ENCODE measurements at places on chromosomes 4 and X. TPM values are rescaled to one million over a fixed set of nuclear protein-coding genes. Genes with fewer than 3 reads are reported as not detected.

DNA sequence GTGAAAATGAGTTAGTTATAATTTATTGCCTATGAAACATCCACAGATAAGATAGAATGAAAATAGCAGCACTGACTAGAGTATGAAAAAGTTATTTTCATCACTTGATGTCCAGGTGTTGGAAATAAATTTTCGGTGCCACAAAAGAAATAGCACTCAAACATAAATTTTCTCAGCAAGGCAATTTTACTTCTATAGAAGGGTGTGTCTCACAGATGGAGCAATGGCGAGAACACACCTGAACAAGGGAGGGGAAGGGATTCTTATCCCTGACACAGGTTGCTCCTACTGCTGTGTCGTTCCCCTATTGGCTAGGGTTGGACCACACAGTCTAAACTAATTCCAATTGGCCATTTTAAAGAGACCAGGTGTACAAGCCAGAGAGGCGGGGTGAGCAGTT lies 13.3 kb upstream of the VAMP7 start:
- no peak overlapping the region for H3K27ac ChIP-seq
- no peak for DNase-seq
- H3K4me3 ChIP-seq: no peak overlapping the region

- no peak for DNase-seq
- no peaks in the 10 kb centered on the region for H3K27me3 ChIP-seq
- H3K36me3 ChIP-seq: no peaks in the 10 kb centered on the region
Measured at GRCh38 chr4:5824227-5824626, 68.7 kb downstream of the CRMP1 start.

GRCh38 chr4:87559090-87559837 lies 30.1 kb upstream of the SPARCL1 start:
- peaks cover 17% of the 10 kb centered on the region for H3K4me1 ChIP-seq
- no peaks in the 10 kb centered on the region for H3K36me3 ChIP-seq
- H3K27me3 ChIP-seq: no peaks in the 10 kb centered on the region
- peak; percentile 52 for DNase-seq
- no peak overlapping the region for H3K27ac ChIP-seq

GRCh38 chr4:84563002-84563401 lies 19.9 kb upstream of the CDS1 start:
- H3K36me3 ChIP-seq: no peaks in the 10 kb centered on the region
- DNase-seq: no peak
- H3K27me3 ChIP-seq: no peaks in the 10 kb centered on the region
- no peak overlapping the region for H3K4me3 ChIP-seq

- no peaks in the 10 kb centered on the region for H3K27me3 ChIP-seq
- no peak overlapping the region for H3K27ac ChIP-seq
- H3K36me3 ChIP-seq: no peaks in the 10 kb centered on the region
- no peaks in the 10 kb centered on the region for H3K4me1 ChIP-seq
- DNase-seq: no peak
- H3K4me3 ChIP-seq: no peak overlapping the region
Measured at GRCh38 chr4:5874811-5875449, 18.0 kb downstream of the CRMP1 start.

DNA sequence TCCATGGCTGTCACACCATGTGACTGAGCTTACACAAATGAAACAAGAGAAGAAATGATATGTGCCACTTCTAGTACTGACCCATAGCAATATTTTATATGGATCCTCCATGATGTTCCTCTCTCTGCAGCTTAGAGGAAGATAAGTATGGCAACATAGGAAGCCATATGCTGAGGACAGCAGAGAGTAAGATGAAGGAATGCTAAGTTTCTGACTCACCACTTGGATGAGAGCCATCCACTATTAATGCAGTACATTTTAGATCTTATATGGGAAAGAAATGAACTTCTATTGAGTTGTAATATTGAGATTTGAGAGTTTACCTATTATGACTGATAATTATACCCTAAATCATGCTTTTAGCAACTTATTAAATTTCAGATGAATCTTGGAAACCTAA lies 386.9 kb upstream of the MAOA start:
- H3K4me3 ChIP-seq: no peak overlapping the region
- no peak overlapping the region for H3K27ac ChIP-seq
- H3K4me1 ChIP-seq: no peaks in the 10 kb centered on the region
- DNase-seq: no peak
- H3K27me3 ChIP-seq: no peaks in the 10 kb centered on the region
- no peaks in the 10 kb centered on the region for H3K36me3 ChIP-seq

- no peaks in the 10 kb centered on the region for H3K36me3 ChIP-seq
- no peaks in the 10 kb centered on the region for H3K27me3 ChIP-seq
- no peak overlapping the region for H3K27ac ChIP-seq
- no peak for DNase-seq
- H3K4me3 ChIP-seq: no peak overlapping the region
Measured at GRCh38 chrX:48715876-48716502, 19.5 kb downstream of the SUV39H1 start.

DNA sequence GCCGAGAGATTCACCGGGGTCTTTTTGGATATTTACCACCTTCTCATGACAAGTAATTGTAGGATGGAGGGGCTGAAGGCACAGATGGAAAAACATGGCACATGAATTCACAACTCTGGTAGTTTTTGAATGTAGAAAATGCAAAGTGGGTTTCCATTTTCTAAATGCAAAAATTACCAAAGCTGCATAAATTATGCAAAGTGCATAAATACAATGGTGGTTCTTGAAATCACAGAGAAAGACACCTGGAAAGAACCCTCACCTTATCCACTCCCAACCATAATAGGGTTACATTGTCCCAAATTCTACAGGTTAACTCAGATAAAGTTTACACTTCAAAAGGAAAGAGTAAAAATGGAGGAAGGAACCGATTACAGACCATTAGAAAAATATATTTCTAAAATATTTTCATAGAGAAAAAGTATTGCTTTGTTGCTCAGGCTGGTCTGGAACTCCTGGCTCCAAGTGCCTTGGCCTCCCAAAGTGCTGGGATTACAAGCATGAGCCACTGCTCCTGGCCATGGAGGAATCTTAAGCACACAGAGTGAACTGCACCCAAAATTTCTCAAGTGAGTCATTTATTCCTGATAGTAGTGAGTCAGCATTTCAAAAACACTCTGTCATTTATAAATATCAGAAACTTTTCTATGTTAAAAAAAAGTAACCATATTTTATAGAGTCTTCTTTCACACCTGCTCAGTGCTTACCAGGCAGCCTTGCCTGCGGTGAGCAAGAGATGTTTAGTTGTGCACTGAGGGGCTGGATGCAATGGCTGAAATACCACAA lies 101.4 kb downstream of the FIP1L1 start:
- H3K27me3 ChIP-seq: no peaks in the 10 kb centered on the region
- H3K4me3 ChIP-seq: no peak overlapping the region
- DNase-seq: no peak
- H3K27ac ChIP-seq: no peak overlapping the region
- H3K4me1 ChIP-seq: no peaks in the 10 kb centered on the region
- H3K36me3 ChIP-seq: no peaks in the 10 kb centered on the region

GRCh38 chr4:150999086-150999485 lies 16.0 kb downstream of the LRBA start:
- no peak overlapping the region for H3K4me3 ChIP-seq
- no peaks in the 10 kb centered on the region for H3K36me3 ChIP-seq
- no peaks in the 10 kb centered on the region for H3K27me3 ChIP-seq
- peaks cover 32% of the 10 kb centered on the region for H3K4me1 ChIP-seq
- no peak for DNase-seq
- no peak overlapping the region for H3K27ac ChIP-seq

DNA sequence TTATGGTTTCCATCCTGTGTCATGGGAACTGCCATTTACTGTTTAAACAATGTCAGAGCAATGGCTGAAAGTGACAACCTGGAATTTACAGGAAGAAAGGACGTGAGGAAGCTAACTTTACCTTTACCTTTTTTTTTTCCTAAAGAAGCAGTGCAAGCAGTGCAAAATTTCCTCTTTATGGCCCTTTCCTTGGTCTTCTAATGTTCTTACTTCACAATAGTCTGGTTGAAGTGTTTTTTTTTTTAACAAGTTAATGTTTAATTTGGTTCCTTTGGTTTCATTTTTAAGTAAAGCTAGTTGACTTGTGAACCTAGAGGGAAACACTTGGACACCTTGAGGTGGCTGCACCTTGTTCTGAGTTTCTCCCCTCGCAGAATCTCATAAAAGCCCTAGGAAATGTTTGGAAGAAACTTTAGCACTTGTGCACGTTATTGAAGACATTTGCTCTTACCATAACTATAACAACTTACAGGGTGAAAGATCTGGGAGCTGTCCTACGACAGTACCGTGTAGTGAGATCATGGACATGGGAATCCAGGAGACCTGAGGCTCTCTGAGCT lies 1.8 kb downstream of the SGMS2 start:
- no peaks in the 10 kb centered on the region for H3K36me3 ChIP-seq
- H3K27me3 ChIP-seq: no peaks in the 10 kb centered on the region
- H3K4me3 ChIP-seq: no peak overlapping the region
- DNase-seq: no peak
- no peak overlapping the region for H3K27ac ChIP-seq
- no peaks in the 10 kb centered on the region for H3K4me1 ChIP-seq

GRCh38 chr4:24656906-24657305 lies 72.6 kb upstream of the DHX15 start:
- H3K4me1 ChIP-seq: no peaks in the 10 kb centered on the region
- H3K27ac ChIP-seq: no peak overlapping the region
- DNase-seq: no peak
- no peaks in the 10 kb centered on the region for H3K36me3 ChIP-seq

DNA sequence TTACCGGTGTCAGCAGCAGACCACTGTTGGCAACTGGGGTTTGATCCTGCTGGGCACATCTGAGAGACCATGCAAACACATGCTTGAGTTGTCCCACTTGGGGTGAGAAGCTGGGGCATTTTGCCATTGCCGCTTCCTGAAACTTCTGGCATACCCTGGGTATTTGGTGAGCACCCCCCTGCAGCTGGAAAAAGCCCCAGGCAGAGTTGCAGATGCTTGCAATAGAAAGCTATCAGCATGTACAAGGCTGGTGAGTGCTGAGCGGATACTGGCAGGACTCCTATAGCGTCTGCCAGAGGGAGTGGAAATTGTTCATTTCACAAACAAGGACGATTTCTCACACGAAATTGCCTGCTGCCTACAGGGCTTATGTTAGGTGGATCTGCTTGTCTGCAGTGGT lies 32.3 kb downstream of the SUPT20HL1 start:
- no peaks in the 10 kb centered on the region for H3K27me3 ChIP-seq
- no peak for DNase-seq
- no peaks in the 10 kb centered on the region for H3K4me1 ChIP-seq
- H3K4me3 ChIP-seq: no peak overlapping the region
- no peak overlapping the region for H3K27ac ChIP-seq

- H3K4me3 ChIP-seq: no peak overlapping the region
- no peaks in the 10 kb centered on the region for H3K4me1 ChIP-seq
Measured at GRCh38 chrX:28802625-28803024, 215.4 kb downstream of the IL1RAPL1 start.

- H3K27me3 ChIP-seq: peaks cover 4% of the 10 kb centered on the region
- no peak overlapping the region for H3K4me3 ChIP-seq
- H3K4me1 ChIP-seq: no peaks in the 10 kb centered on the region
- no peak for DNase-seq
- H3K36me3 ChIP-seq: no peaks in the 10 kb centered on the region
Measured at GRCh38 chr4:12770351-12770750, 713.8 kb downstream of the RAB28 start.

DNA sequence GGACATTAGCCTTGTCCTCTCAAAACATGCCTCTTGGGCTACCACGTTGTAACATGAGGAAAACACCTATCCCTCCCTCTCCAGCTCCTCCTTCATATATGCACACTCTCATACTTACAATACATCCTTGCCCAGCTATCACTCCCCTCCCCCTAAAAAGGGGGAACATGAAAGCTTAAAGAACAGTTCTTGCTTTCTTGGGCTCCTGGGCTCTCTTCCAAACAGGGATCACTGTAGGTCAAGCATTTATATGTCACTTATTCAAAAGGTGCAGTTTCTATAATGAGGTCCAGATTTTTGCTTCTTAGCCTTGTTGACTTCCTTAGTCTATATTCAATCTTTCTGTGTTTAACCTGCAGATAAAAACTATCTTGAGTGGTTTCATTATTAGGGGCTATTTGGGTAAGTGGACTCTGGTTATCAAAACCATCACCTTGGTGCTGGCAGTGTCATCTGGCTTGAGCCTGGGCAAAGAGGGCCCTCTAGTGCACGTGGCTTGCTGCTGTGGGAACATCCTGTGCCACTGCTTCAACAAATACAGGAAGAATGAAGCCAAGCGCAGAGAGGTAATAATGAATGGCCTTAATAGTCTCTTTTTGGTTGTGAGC lies 119.4 kb downstream of the AKAP4 start:
- no peak overlapping the region for H3K4me3 ChIP-seq
- no peaks in the 10 kb centered on the region for H3K4me1 ChIP-seq
- no peaks in the 10 kb centered on the region for H3K27me3 ChIP-seq
- no peak for DNase-seq
- no peaks in the 10 kb centered on the region for H3K36me3 ChIP-seq
- no peak overlapping the region for H3K27ac ChIP-seq

GRCh38 chr4:127417885-127418535 lies 214.7 kb upstream of the INTU start:
- no peaks in the 10 kb centered on the region for H3K4me1 ChIP-seq
- H3K27me3 ChIP-seq: no peaks in the 10 kb centered on the region
- H3K4me3 ChIP-seq: no peak overlapping the region

GRCh38 chr4:143383005-143383574 lies 46.4 kb downstream of the GAB1 start:
- H3K27me3 ChIP-seq: no peaks in the 10 kb centered on the region
- no peaks in the 10 kb centered on the region for H3K4me1 ChIP-seq
- no peak overlapping the region for H3K27ac ChIP-seq

GRCh38 chr4:85732124-85732523 lies 257.2 kb downstream of the ARHGAP24 start:
- H3K27ac ChIP-seq: no peak overlapping the region
- H3K27me3 ChIP-seq: no peaks in the 10 kb centered on the region
- no peak overlapping the region for H3K4me3 ChIP-seq
- DNase-seq: no peak

GRCh38 chr4:88659055-88659889 lies 38.4 kb downstream of the NAP1L5 start:
- H3K27ac ChIP-seq: no peak overlapping the region
- DNase-seq: peak; percentile 47
- H3K27me3 ChIP-seq: no peaks in the 10 kb centered on the region
- H3K4me3 ChIP-seq: no peak overlapping the region

- no peak overlapping the region for H3K4me3 ChIP-seq
- no peak overlapping the region for H3K27ac ChIP-seq
Measured at GRCh38 chrX:33416273-33416805, 205.0 kb upstream of the DMD start.

The CXCL6 gene
- total RNA-seq: not detected

The MAGEB2 gene
- total RNA-seq: not detected

The GRIA3 gene
- not detected for total RNA-seq

The TCEAL5 gene
- total RNA-seq: not detected

The SLC10A7 gene
- 17.7 TPM for total RNA-seq

The CDKL2 gene
- 0.35 TPM for total RNA-seq

The IL2 gene
- 0.67 TPM for total RNA-seq

The TASL gene
- 2.8 TPM for total RNA-seq

The GNPDA2 gene
- total RNA-seq: 15.1 TPM

The IQCM gene
- not detected for total RNA-seq
